Activated gamma-delta T cell (primary cell): ENCODE measurements at places on chromosomes 3 and 15.

DNA sequence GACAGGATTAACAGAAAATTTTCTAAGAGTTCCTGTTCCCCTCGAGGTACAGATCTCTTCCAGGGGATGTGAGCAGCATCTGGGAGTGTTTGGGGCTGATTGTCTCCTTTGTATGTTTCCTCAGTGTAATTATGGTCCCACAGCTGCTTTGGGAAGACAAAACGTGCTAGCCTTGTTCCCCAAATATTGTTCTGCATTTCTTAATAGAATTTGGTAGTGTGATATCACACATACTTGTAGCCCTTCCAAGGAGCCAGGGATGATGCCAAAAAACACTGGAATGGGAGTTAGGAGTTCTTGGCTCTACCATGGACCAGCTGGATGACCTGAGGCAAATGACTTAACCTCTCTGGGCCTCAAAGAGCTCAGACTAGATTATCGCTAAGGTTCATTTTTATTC lies 19.0 kb upstream of the AGBL1 start:
- DNase-seq: no peak

DNA sequence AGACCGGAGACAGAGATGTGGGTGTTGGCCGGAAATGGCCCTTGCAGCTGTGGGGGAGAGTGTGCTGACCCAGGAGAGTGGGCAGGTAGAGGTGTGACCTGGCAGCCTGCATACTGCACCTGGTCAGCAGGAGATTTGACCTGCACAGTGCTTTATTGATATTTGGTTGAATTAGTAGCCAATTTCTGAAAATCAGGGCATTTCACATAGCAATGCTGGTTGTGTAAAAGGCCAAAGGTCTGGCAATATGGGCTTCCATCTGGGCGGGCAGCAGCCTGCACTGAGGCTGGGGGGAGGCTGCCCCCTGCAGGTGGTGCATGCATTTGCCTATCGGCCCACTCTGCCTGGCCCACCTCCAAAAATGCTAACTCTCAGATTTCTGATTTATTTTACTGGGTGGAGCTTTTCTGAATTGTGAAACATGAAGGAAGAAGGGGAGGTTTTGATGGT lies 9.4 kb upstream of the MGLL start:
- DNase-seq: no peak

DNA sequence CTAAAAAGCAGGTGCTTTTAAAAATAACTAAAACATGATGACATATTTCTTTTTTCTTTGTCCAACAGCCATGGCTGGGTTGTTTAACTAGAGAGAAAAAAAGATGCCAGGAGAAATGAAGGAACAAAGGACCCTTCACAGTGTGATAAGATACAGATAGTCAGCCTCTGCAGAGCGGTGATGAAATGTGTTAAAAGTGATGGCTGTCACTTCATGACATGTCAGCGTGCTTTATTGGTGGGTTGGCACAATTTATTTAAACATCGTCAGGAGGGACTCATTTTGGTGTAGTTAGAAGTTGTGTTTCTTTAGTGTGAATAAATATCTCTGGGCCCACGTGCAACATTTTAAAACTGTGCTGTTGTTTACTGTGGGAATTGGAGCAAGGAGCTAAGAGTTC lies 887.4 kb upstream of the CFAP20DC start:
- no peak for DNase-seq

- no peak for DNase-seq
These were observed 26.6 kb upstream of the SLMAP start for GRCh38 chr3:57729334-57730045.

DNA sequence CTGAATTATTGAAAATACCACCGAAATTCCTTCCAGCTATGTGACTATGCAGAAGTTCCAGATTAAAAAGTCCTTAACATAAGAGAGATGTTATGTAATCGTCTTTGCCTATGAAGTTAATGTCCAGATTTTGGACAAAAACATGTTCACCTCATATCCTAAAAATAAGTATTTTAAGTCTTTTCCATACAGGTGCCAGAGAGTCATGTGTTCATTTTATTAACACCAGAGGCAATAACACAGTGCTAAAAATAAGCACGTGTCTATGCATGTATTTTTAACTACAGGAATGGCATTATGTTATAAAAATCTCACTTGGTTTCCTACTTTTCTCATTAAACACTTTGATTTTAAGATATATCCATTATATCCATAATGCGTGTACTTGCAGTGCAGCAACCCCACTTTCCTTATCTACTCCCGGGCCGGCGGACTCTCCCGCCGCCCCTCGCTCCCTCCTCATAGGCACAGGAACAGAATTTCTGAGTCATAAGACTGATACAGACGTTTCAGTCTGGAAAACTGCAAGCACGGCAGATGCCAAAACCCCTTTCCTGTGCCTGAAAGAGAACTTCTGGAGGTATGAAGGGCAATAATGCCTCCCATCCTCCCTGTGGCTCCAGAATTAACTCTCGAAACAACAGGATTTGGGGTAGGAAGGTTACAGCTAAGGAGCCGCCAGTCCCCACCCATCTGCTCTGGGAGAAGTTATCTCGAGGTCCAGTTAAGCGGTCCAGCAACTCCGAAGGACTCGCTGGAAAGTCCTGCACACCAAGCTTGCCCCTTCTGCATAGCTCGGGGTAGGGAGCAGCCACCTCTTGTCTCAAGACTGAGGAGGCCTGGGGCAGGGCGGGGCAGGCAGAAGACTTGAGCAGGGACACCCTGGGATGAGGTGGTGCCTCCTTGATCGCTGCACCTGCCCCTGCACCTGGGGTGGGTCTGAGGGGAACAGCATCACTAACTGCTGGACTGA lies 22.3 kb upstream of the PSTPIP1 start:
- no peak for DNase-seq
